AG09309 (cell line): ENCODE measurements at places on chromosomes 2 and 18.

DNA sequence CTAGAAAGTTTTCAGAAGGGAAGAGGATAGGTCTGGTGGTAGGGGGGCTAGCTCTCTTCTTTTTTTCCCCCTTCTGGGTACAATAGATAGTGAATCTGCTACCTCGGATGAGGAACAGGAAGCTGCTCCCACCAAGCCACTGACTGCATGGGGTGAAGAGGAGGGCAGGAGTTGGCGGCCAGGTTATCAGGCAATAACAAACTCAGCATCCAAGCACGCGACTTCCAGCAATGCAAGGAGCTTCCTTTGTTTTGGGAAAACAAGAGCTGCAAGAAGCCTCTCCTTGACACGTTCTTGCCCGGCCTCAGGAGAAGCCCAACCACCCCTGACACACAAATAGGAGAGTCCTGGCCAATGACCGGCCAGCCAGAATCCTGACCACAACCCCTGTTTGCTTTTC, 32.2 kb downstream of the NHEJ1 start:
- DNase-seq, result no peak

DNA sequence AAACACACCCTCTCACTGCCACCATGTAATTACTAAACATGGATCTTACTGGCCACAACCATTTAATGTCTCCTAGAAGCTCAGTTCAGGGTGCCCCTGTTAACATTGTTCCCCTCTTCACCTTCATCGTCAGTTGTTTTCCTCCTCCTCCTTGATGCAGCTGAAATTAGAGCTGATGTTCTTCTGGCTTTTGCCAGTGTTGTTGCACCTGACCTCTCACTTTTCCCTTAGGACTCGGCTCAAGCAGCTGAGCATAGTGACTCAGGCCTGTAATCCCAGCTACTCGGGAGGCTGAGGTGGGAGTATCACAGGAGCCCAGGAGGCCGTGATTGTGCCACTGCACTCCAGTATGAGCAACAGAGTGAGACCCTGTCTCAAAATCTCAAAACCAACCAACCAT, 70.8 kb downstream of the ACSL3 start:
- no peak for DNase-seq

GRCh38 chr18:45415614-45416013, 199.7 kb upstream of the SLC14A2 start:
- DNase-seq, result no peak

- no peak for DNase-seq
Observed at GRCh38 chr2:73844087-73844486, 15.3 kb downstream of the STAMBP start.

GRCh38 chr2:207465894-207466293, 63.9 kb upstream of the CREB1 start:
- DNase-seq, result no peak

GRCh38 chr2:188582211-188582610, 290.5 kb downstream of the GULP1 start:
- no peak for DNase-seq

DNA sequence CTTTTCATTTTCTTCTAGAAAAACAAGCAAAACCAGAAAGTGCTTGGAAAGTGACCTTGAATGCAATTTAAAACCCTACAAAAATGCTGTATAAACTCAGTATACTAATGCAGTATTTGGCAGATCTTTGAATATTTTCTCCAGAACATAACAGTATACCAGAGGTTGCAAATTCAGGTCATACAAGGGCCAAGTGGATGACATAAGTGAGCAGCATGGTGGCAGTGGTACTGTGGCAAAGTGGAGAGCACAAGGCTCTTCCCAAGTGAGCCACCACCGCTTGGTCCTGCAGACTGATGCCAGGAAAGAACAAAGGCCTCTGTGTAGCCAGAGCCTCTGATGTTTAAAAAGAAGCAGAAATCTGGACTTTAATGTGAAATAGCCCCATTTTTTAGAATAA, 33.1 kb downstream of the METTL4 start:
- DNase-seq, result no peak

DNA sequence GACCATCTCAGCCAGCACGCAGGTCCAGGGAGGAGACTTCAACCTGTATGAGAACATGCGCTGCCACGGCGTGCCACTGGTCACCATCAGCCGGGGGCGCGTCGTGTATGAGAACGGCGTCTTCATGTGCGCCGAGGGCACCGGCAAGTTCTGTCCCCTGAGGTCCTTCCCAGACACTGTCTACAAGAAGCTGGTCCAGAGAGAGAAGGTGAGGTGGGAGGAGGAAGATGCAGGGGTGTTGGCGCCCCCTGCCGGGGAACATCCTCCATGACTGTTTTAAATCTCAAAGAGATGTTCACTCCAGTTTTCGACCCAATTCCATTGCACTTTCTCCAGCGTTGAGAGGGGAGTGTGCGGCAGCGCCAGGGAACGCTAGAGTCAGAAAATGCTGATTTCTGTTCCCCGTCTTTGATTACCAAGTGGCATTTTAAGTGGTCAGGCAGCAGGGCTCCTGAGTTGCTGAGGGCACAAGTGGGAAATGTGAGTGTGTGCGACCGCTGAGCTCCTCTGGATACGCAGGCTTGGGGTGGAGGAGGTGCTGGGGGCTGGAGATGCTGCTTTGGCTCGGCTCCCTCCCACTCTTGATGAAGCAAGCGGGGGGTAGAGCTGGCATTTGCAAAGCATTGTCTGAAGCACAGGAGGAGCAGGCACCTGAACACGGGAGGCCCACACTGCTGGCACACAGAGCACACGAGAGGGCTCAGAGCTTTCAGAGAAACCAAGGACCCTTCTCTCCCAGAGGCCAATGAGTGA, 27.7 kb upstream of the MAPRE3 start:
- DNase-seq, result no peak

DNA sequence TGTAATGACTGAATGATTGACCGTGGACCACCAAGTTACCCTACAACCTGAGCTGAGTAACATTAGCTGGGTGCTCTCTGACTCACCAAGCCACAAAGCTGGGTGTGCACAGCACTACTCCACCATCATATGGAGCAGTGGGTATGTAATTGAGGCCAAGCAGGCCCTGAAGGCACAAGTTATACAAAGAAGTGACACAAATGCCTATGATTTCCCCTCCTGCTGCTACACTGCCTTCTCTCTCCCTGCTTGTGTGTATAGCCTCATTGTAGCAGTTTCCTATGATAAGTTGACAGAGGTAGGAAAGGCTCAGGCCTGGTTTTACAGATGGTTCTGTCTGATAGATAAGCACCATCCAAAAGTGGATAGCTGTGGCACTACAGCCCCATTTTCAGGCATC, 1327.2 kb upstream of the DDX18 start:
- no peak for DNase-seq

DNA sequence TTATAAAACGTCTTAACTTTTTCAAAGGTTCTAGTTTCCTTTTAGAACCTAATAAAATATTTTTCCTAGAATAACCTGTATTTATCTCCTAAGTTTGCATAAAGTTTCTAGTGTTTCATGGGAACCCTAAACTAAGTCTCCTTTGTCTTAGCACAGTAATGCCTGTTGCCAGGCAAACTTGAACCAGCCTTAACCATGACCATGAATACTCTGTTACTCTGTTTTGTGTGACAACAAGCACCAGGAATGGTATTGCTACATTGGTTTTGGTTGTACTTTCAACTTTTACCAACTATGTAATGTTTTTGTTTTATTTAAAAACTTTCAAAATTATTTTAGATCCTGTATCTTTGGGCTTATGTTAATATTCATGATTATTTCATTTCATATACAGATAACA, 137.6 kb downstream of the CERS6 start:
- DNase-seq, result no peak

- DNase-seq, result no peak
Observed at GRCh38 chr18:51137026-51137729, 60.3 kb downstream of the MEX3C start.

DNA sequence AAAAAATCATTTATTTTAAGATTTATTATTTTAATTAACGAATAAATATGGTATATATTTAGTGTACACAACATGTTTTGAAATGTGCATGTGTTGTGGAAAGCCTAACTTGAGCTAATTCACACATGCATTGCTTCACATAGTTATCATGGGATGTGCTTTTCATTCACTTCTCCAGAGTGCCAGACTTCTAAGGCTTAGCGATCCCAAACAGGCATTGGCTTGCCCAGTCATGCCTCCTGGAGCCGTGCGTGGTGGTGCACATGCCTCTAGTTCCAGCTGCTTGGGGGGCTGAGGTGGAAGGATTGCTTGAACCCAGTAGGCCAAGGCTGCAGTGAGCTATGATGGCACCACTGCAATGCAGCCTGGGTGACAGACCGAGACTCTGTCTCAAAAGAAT, 40.5 kb downstream of the ARHGEF4 start:
- no peak for DNase-seq

DNA sequence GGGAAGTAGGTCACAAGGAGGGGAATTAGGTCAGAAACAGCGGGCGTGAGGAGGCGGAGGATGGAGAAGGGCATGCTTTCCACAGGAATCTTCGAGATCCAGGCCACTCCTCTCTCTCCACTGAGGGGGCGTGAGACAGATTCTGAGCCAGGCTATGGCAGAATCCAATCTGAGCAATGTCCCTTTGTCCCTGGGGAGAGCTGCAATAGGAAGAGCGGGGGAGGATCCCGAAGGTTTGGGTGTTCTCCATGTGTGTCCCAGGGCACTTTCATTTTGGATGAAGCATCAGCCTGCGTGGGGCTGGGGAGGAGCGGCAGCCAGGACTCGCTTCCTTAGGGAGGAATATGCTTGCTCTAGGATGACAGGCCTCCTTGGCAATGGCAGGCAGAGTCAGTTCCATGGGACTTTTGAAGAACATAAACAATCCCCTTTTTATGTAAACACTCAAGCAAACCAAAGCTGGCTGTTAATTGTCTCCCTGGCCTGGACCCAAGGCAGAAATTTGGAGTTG, 84.0 kb downstream of the LIPG start:
- DNase-seq, result no peak

- DNase-seq, result no peak
Observed at GRCh38 chr2:108621087-108621559, 86.9 kb downstream of the LIMS1 start.

DNA sequence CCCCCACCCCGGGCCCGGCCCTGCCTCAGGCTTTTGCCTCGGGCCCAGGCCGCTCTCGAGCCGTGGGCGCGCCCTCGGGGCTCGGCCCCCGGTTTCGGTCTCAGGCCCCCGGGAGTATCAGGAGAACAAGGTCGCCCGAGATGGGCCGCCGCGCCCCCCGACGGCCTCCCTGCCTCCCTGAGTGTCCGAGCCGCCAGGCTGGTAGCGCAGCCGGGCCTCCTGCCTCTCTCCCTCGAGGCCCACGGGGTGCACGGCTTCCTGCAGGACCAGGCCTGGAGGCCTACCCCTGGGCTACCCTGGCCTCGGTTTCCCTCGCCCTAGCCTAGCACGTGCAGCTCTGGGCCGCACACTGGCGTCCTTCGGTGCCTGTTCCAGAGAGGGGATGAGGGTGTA, 8.4 kb downstream of the GBX2 start:
- no peak for DNase-seq

DNA sequence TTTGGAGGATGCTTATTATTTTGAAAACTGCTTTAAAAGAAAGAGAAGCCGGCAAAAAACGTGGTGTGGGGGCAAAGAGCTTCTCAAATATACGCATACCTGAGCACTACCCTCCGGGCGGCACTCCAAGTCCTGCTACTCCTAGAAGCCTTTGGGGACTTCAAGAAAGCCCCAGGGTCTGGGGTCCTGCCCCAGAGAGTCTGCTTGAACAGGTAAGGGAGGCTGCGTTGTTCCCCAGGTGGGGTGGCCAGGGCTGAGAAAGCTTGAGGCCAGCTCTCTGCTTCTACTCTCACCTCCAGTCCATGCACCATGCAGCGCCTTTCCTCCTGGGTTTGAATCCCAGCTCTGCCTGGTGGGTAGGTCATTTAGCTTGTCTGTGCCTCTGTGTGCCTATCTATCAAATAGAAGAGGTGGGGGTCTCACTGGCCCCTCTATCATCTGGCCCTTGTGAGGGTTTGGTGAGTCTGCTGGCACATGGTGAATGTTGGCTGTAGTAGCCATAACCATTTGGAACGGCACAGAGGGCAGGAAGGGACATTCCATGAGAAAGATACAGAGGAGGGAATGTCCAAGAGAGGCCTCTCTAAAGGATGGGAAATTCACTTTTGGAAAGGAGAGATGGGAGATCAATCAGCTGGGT, 19.5 kb downstream of the MALL start:
- no peak for DNase-seq

GRCh38 chr2:47359375-47359868, 43.5 kb upstream of the MSH2 start:
- DNase-seq, result no peak

GRCh38 chr2:226208726-226209125, 590.9 kb downstream of the IRS1 start:
- DNase-seq, result no peak

- no peak for DNase-seq
Observed at GRCh38 chr2:177914247-177914646, 158.3 kb downstream of the PDE11A start.

DNA sequence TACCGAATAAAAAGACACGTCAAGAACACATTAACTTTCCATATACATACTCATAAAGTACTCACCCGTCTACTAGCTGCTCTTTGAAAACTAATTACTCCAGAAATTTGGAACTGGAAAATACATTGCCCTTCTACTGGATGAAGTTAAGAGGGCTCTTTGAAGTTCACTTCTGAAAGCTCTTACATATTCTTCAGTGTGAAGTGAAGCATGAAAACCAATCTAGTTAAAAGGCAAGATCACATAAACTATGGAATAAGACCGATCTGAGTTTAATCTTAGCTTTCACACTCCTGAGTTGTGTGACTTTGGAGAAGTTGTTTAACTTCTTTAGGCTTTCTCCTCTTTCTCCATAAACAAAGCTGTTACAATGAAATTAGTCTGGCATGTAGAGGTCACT, 38.5 kb downstream of the REV1 start:
- DNase-seq, result no peak

GRCh38 chr2:27683390-27684071, 19.8 kb downstream of the SLC4A1AP start:
- peak; percentile 66 for DNase-seq

DNA sequence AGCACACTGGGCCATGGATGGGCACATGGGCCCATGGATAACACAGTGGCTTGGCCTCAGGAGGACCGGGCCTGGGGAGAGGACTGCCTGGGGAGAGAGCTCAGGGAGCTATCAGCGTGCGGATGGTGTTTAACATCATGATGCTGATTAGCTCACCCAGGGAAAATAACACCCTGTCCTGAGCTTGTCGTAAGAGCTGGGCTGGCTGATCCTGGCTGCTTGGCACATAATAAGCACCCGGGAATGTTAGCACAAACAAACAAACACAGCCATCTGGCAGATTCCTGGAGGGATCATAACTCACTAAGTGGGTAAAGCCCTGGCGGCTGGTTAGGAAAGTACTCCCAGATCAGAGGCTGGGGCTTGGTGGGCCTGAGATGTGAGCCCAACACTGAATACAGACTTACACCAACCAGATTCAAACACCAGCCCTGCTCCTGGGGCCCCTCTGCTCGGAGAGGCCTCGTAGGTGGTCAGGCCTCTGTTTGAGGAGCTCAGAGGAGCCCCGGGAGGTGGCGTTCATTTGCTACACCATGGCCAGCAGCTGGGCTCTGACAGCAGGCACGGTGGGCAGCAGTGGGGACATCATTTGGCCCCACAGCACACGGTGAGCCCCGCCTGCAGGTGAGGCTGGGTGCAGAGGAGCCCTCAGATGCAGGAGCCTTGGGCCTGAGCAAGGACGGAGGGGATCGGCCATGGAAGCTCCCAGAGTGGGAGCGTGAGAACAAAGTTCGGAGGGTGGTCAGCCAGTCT, 193.4 kb upstream of the HDAC4 start:
- no peak for DNase-seq
